ENCODE measurements at places on chromosomes 2 and 18.

GRCh38 chr2:10042301-10043161 lies 819 bp upstream of the KLF11 start:
- DNase-seq: no peak

GRCh38 chr18:8052237-8052701 lies 485.2 kb downstream of the PTPRM start:
- DNase-seq: no peak

DNA sequence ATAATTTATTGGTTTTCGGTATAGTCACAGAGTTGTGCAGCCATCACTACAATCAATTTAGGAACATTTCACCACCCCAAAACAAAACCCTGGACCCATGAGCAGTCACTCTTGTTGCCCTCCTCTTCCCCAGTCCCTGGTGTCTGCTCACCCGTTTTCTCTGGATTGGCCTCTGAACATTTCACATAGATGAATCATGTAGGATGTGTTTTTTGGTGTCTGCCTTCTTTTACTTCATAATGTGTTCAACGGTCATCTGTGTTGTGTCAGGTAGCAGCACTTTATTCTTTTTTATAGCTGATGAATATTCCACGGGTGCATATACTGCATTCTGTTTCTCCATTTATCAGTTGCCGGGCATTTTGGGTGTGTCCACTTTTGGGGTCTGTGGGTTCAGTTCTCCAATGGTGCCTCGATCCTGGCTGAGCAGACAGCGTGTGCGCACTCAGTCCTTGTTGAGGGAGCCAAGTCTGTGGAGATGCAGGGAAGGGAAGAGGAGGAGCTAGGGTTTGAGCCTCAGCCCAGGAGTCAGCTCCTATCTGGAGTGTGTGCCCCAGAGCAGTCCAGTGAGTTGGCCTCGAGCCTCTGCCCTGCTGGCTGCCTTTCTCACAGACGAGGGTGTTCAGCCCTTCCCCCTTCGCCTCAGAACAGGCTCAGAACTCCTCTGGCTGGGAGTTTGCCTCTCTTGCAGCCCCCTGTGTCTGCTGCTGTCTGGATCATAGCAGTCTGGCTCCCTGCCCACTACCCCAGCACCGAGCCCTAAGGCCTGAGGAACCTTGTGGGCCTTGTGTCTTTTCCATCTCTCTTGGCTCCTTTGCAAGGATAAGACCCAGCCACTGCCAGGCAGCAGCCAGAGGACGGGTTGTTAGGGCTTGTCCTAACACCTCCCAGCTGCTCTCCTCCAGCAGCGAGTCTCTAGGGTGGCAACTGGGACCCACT lies 18.0 kb downstream of the C2orf74 start:
- no peak for DNase-seq

GRCh38 chr2:120773186-120773800 lies 37.6 kb downstream of the GLI2 start:
- DNase-seq: no peak

GRCh38 chr2:231318954-231319353 lies 76.6 kb upstream of the B3GNT7 start:
- no peak for DNase-seq

DNA sequence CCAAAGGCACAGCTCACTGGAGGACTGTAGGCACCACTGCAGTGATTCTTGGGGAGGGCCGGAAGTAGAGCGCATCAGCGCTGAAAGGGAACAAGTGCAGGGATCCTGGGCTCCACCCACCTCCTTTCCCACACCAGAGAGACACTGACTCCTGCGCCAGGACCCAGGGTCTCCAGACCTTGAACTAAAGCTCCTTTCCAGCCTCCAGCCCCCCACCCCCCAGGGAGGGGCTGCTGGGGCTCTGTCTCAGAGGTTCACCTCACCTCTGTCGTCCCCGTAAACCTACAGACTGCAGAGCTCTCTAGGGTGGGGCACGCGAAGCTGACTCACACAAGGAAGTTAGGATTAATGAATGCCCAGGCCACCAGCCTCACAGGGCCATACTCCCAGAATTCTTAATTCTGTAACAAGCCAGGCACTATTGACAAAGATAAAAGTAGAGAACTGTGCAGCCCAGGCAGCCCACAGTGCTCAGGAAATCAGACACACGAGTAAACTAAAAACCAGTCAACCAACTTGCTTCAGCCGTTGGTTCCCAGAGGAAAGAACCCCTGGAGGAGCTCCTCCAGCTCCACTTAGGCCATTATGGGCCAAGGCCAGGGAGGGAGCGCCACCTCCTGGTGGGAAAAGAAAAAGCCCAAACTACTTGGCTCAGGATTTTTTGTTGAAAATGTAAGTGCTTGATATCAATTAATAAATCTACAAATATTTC lies 45.1 kb upstream of the ACAA2 start:
- DNase-seq: peak; percentile 38

DNA sequence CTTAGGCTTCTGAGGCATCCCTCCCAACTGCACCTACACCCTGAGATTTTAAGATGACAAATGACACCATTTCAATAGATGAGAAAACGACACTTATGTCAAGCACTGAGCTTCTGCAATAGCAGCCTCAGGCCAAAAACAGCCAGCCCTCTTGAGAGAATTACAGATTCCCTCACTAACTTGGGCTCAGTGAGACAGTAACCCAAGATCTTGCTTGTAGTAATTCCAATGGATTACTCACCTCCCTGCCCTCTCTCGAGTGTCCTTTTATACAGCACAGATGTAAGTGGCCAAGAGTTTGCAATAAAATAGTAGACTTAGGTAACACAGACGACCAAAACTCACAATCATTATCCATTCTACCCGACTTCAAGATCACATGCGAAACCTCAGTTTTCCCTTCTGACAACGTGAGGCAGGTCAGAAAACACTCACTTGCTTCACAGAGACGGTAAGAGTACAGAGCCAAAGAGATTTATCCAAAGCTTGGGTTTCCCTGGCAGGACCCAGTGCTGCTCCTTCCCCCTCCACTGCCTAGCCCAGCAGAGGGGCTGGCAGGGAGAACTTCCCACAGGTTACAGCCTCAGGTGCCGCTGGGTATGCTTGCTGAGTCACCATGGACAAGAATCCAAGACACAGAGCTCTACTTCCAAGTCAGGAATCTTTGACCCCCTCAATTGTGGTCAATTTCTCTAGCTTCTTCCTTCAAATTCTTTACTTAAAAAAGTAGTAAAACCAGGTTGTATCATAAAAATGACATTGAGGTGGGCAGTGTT lies 181.4 kb downstream of the MYO5B start:
- no peak for DNase-seq

- DNase-seq: no peak
These were observed 1.1 kb downstream of the ARHGAP28 start for GRCh38 chr18:6730416-6731221.

- no peak for DNase-seq
These were observed 85.0 kb downstream of the WDSUB1 start for GRCh38 chr2:159201360-159202063.

DNA sequence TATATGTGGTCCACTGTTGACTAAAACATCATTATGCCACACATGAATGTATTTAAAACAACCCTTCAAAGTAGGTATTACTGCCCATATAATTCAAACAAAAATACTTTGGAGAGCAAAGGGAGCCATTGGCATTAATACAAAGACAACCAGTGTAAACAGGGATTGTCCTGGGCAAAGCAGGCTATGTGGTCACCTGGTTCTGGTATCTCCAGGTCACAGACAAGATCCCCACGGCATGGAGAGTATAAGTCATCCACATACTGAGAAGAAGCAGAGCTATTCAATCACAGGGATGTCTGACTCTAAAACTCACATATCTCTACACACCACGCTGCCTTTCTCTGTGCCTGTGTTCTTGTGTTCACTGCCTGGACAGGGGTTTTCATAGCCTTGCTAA lies 81.4 kb upstream of the BZW1 start:
- no peak for DNase-seq

DNA sequence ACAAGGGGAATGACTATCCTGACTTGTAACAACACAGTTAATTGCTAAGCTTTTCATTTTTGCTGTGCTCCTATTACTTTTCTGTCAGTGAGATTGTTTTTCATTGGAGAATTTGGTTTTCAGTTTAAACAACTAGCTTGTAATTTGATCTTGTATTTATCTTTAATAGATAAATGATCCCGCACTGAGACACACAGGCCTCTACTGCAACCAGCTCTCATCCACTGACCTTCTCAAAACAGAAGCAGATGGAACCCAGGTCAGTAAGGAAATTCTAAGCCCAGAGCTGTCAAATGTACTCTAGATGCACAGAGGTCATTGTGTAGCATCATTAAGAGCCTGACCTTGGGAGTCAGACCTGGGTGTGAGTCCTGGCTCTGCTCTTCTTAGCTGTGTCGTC lies 30.7 kb downstream of the PTRHD1 start:
- DNase-seq: no peak

Data from activated CD8-positive, alpha-beta memory T cell treated with anti-CD3 and anti-CD28 coated beads for 1 hour (primary cell).